ENCODE measurements at places on chromosomes 13 and 19.

- no peak for DNase-seq
These were observed 158.0 kb downstream of the VWA8 start for GRCh38 chr13:41802684-41803444.

DNA sequence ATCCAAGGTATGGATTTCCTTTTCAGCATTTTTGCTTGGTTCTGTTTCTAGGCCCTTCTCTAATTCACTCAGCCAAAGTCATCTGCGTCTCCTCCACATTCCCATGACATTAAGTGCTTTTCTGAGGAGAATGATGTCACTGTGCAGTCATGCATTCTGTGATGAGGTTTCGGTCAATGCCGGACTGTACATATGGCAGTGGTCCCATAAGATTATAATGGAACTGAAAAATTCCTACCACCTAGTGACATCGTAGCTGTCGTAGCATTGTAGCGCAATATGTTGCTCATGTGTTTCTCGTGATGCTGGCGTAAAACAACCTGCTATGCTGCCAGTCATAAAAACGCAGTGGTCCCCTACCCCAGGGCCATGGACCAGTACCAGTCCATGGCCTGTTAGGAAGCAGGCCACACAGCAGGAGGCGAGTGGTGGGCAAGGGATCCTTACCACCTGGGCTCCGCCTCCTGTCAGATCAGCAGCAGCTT is 63.4 kb upstream of the TNFRSF19 start:
- DNase-seq = no peak

GRCh38 chr19:29741776-29742175 is 26.7 kb upstream of the C19orf12 start:
- no peak for DNase-seq

- DNase-seq = no peak
These were observed 9.5 kb upstream of the LILRB4 start for GRCh38 chr19:54653181-54653809.

DNA sequence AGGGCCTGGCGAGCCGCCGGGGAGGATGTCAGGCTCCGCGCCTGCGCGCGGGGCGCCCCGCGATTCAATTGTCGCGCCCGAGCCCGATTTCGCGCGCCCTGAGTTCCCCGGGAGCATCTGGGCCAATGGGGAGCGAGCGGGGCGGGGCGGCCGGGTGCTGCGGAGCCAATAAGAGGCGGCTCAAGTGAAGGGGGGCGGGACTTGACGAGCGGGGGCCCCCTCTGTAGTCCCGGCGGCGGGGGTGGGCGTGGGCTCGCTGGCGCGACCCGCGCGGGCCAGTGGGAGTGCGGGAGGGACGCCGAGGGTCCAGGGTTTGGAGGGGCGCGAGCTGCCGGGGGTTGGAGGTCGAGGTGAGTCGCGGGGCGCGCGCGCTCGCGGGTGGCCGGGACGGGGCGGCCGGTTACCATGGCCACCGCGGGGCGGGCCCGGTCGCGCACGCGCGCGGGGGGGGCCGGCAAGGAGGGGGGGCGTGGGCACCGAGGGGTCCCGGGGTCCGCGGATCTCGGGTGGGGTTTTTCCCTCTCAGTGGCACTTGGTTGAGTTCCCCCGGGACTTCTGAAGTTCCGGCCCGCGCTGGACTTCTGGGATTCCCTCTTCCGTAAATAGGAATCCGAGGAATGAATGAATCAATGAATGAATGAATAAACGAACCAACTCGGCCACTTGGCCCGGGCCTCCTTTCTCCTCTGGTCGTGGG is 744 bp downstream of the UHRF1 start:
- DNase-seq = peak; percentile 91

DNA sequence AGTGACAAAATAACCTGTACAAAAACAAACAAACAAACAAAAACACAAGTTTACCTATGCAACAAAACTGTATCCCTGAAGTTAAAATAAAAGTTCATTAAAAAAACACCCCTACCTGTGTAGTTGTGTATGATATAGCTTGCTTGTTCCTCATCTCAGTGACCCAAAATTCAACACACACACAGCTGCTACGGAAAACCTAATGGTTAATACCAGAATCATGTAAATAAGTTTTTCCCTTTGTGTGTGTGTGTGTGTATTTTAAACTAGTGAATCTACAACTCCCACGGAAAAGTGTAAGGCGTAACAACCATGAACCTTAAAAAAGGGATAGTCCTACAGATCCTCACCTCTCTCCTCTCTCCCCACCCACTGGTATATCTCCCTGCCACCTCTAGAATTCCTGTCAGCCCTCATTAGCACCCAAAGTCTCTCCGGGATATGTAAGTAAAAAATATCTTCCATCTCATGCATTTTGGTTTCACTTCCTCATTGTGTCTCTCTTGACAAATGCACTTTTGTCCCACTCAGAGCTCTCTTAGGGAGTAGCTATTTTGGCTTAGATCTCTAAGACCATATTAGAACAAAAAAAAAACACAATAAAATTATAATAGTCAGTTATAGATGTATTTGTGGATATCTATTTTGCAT is 2236.5 kb downstream of the PCDH9 start:
- DNase-seq = no peak

DNA sequence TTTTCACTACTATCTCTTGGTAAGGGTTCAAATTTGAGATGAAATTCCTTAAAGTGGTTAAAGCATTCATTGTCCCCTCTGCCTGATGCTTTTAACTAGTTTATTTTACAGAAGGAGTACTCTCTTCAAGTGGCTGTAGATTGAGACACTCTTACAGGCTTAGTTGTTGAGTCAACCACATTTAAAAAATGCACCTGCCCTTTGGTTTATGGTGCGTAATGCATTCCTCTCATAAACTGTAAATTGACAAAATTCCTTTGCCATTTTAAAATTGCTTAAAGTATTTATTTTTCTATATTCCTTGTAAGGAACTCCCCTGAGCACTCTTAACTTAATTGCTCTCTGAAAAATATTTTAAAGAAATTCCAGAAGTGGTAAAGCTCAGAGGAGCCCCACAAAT is 826 bp upstream of the GPC5 start:
- no peak for DNase-seq
